GM23338 (cell line): ENCODE measurements at places on chromosomes 12 and 14.

GRCh38 chr12:122067966-122068365 lies 10.6 kb upstream of the MLXIP start:
- no peak for DNase-seq
- no peak overlapping the region for H3K4me3 ChIP-seq
- H3K4me1 ChIP-seq: peaks cover 9% of the 10 kb centered on the region; the same call in 1 of the 2 replicates
- no peaks in the 10 kb centered on the region for H3K36me3 ChIP-seq
- no peaks in the 10 kb centered on the region for H3K27me3 ChIP-seq
- 0 out of 2 replicates have a peak overlapping the region, but pooled peaks have one; percentile 9 for H3K27ac ChIP-seq

- H3K4me1 ChIP-seq: no peaks in the 10 kb centered on the region
- H3K27ac ChIP-seq: no peak overlapping the region
- H3K27me3 ChIP-seq: no peaks in the 10 kb centered on the region
- H3K36me3 ChIP-seq: no peaks in the 10 kb centered on the region
- DNase-seq: no peak
These were observed 119.0 kb upstream of the ATP2B1 start for GRCh38 chr12:89827592-89827991.

- no peaks in the 10 kb centered on the region for H3K36me3 ChIP-seq
- H3K27me3 ChIP-seq: no peaks in the 10 kb centered on the region
- H3K27ac ChIP-seq: no peak overlapping the region
- no peak for DNase-seq
These were observed 74.7 kb downstream of the LLPH start for GRCh38 chr12:66055837-66056319.

GRCh38 chr12:103855896-103856657 lies 15.0 kb upstream of the NT5DC3 start:
- no peak overlapping the region for H3K4me3 ChIP-seq
- no peaks in the 10 kb centered on the region for H3K27me3 ChIP-seq
- H3K36me3 ChIP-seq: no peaks in the 10 kb centered on the region
- no peak for DNase-seq

GRCh38 chr12:86257134-86257533 lies 943 bp upstream of the MGAT4C start:
- no peak for DNase-seq
- H3K27me3 ChIP-seq: no peaks in the 10 kb centered on the region
- no peak overlapping the region for H3K27ac ChIP-seq

DNA sequence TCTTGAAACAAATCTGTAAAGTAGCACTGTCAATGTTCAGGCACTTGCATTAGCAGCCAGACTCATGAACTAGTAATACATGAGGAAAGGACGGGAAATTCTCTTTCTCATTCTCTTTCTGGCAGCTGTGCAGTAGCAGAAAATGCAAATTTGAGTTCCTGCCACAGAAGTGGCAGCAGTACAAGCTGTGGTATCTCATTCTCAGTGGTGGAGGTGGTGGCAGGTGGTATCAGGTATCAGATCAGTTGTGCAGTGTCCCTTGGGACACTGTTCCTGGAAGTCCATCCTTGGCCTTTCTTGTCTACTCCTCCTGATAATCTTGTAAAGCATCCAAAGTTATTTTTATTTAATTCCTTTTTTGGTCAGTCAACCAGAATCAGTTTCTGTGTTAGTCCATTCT lies 103.0 kb downstream of the C12orf42 start:
- H3K4me1 ChIP-seq: no peaks in the 10 kb centered on the region
- H3K27me3 ChIP-seq: no peaks in the 10 kb centered on the region
- H3K36me3 ChIP-seq: no peaks in the 10 kb centered on the region
- no peak overlapping the region for H3K4me3 ChIP-seq
- no peak overlapping the region for H3K27ac ChIP-seq

GRCh38 chr12:54321363-54321762 lies 3.6 kb upstream of the COPZ1 start:
- H3K27me3 ChIP-seq: no peaks in the 10 kb centered on the region
- DNase-seq: no peak
- H3K27ac ChIP-seq: no peak overlapping the region
- H3K4me1 ChIP-seq: no peaks in the 10 kb centered on the region; the same call in 1 of the 2 replicates
- H3K36me3 ChIP-seq: no peaks in the 10 kb centered on the region
- no peak overlapping the region for H3K4me3 ChIP-seq

- H3K27ac ChIP-seq: peak overlapping the region; percentile 69; the same call in 1 of the 2 replicates
- peak overlapping the region; percentile 80 for H3K4me3 ChIP-seq
These were observed 589 bp upstream of the HVCN1 start for GRCh38 chr12:110689281-110690126.

DNA sequence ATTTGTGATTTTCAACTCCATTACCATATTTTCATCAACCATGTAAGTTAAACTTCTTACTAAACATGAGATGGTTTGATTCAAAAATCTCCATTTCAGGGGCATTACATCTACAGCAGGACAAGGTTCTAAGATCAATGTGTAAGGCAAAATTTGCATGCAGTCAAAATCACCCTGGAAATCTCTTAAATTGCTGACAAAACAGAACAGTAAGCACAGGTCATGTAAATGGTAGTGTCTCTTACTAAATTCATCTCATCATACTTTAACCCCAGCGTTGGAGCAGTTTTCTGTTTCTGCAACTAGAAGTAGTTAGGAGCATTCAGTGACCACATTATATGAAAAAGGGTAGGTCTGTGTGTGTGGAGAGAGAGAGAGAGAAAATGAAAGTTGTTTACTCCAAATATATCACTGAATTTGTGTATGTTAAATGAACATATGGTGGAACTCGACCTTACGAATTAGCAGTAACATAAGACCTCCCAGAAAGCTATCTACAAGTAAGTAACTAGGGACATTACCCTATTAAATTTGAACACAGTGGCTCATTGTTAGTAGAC lies 227.5 kb downstream of the SSPN start:
- no peak for DNase-seq
- no peak overlapping the region for H3K4me3 ChIP-seq
- H3K36me3 ChIP-seq: no peaks in the 10 kb centered on the region
- H3K27me3 ChIP-seq: no peaks in the 10 kb centered on the region

DNA sequence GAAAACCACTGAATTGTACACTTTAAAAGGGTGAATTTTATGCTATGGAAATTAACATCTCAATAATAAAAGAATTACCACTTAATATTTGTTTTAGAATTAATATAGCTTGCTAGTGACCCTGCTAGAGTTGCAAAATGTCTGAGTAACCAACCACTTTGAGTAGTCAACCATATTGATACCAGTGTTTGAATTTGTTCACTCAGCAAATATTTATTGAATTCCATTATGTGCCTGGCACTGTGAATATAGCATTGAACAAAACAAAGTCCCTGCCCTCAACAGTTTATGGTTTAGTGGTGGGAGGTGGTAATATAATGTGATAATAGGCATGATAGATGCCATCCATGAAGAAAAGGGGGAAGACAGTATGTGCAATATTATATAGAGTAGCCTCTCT lies 4.6 kb downstream of the SNRPF start:
- H3K36me3 ChIP-seq: peaks cover 57% of the 10 kb centered on the region
- no peak overlapping the region for H3K4me3 ChIP-seq
- no peak overlapping the region for H3K27ac ChIP-seq
- no peak for DNase-seq
- peaks cover 5% of the 10 kb centered on the region; the same call in 1 of the 2 replicates for H3K4me1 ChIP-seq
- H3K27me3 ChIP-seq: no peaks in the 10 kb centered on the region

GRCh38 chr12:91948504-91948903 lies 197.1 kb downstream of the BTG1 start:
- H3K4me1 ChIP-seq: no peaks in the 10 kb centered on the region
- no peak for DNase-seq
- no peak overlapping the region for H3K27ac ChIP-seq
- H3K36me3 ChIP-seq: no peaks in the 10 kb centered on the region
- no peaks in the 10 kb centered on the region for H3K27me3 ChIP-seq
- no peak overlapping the region for H3K4me3 ChIP-seq

DNA sequence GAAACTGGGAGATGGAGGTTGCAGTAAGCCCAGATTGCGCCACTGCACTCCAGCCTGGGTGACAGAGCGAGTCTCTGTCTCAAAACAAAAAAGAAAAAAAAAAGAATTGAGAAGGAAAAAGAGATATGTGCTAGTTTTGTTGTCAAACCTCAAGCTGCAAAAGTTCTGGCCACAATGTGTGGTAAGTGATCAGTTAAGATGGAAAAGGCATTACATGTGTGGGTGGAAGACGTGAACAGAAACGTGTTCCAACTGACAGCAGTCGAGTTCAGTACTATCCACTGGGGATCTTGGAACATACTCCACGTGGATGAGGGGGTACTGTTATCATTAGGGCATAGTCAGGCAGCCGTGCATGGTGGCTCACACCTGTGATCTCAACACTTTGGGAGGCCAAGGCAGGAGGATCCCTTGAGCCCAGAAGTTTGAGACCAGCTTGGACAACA lies 17.3 kb downstream of the GPR68 start:
- peaks cover 17% of the 10 kb centered on the region; the same call in 1 of the 2 replicates for H3K4me1 ChIP-seq
- H3K4me3 ChIP-seq: no peak overlapping the region
- H3K36me3 ChIP-seq: no peaks in the 10 kb centered on the region
- H3K27ac ChIP-seq: no peak overlapping the region

DNA sequence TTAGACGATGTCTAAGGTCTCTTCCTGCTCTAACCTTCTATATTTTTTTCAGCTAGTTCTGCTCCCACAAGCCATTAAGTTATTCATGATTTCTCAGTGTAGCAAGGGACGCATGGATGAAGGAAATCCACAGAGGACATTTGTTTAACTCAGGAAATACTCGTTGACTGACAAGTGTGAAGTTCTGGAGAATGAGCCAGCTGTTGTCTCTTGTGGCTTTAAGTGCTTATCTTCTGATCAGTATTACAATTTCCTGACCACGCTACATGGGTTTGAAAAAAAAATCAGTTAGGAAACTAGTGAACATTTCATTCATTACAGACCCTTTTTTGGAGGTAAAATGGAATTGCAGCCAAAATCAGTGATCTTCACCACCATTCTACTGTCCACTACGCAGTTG lies 53.1 kb downstream of the GUCY2C start:
- H3K4me3 ChIP-seq: no peak overlapping the region
- H3K36me3 ChIP-seq: no peaks in the 10 kb centered on the region
- H3K4me1 ChIP-seq: peaks cover 7% of the 10 kb centered on the region; the same call in 1 of the 2 replicates
- no peak overlapping the region for H3K27ac ChIP-seq

DNA sequence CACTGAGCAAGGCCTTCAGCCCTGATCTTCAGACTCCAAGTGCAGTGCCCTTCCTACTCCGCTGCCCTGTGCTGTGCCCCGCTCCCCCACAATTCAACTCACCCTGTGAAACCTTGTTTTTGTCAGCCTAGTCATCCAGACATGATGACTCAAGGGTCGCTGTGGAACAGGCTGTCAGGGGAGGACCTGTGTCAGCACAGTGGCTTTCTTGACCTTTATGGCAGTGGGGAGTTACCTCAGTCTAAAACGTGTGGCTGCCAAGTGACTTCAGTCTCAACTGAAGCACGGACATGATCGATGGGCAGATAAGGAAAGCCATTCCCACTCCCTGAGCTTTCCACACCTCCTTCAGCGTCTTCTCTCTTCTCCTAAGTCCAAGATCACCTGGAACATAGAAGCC lies 16.3 kb upstream of the FLVCR2 start:
- no peaks in the 10 kb centered on the region for H3K27me3 ChIP-seq
- no peak overlapping the region for H3K4me3 ChIP-seq
- no peak overlapping the region for H3K27ac ChIP-seq
- H3K36me3 ChIP-seq: no peaks in the 10 kb centered on the region
- DNase-seq: no peak
- H3K4me1 ChIP-seq: peaks cover 6% of the 10 kb centered on the region; the same call in 1 of the 2 replicates

GRCh38 chr12:93981411-93981810 lies 167.0 kb upstream of the PLXNC1 start:
- no peak overlapping the region for H3K27ac ChIP-seq
- no peaks in the 10 kb centered on the region for H3K27me3 ChIP-seq
- H3K4me1 ChIP-seq: no peaks in the 10 kb centered on the region
- DNase-seq: no peak
- H3K4me3 ChIP-seq: no peak overlapping the region
- no peaks in the 10 kb centered on the region for H3K36me3 ChIP-seq

DNA sequence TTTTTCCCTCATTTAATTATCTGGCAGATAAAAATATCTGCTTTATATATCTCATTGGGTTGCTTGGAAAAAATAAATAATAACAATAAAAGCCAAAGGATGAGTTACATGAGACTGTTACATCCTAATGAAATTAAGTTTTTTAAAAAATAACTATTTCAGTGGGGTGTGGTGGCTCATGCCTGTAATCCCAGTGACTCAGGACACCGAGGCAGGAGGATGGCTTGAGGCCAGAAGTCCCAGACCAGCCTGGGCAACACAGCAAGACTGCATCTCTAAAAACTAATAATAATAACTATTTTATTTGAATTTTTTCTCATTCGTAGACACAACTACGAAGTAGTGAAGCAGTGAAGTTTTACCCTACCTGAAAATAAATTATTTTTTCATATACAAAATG lies 103.3 kb downstream of the BCAT1 start:
- H3K27ac ChIP-seq: no peak overlapping the region
- peaks cover 10% of the 10 kb centered on the region; the same call in 1 of the 2 replicates for H3K36me3 ChIP-seq
- H3K27me3 ChIP-seq: no peaks in the 10 kb centered on the region

DNA sequence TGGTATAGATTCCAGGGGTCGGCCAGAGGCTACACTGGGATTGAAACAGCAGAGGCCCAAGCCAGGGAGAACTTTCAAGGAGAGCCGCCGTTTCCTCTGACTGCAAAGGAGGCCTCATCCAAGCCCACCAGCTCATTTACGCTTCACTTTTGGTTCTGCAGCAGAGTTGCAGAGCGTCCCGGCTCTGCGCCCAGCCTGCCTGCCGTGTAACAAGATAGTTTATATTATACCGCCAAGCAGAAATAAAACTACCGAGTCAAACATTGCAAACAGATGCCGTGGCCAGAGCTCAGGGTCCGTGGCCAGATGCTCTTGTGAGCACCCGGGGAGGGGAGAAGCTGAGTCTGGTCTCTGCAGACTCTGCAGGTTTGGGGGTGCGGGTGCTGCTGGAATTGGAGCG lies 60.7 kb upstream of the TBX3 start:
- DNase-seq: no peak
- peaks cover 12% of the 10 kb centered on the region; the same call in 1 of the 2 replicates for H3K4me1 ChIP-seq
- no peak overlapping the region for H3K27ac ChIP-seq
- H3K36me3 ChIP-seq: no peaks in the 10 kb centered on the region
- no peak overlapping the region for H3K4me3 ChIP-seq
- H3K27me3 ChIP-seq: 0 out of 2 replicates have a peak, but pooled peaks cover 4% of the 10 kb centered on the region

- no peak overlapping the region for H3K4me3 ChIP-seq
- DNase-seq: peak; percentile 38
- H3K36me3 ChIP-seq: no peaks in the 10 kb centered on the region
- no peaks in the 10 kb centered on the region for H3K4me1 ChIP-seq
- H3K27ac ChIP-seq: no peak overlapping the region
These were observed 425.0 kb downstream of the SNAPC1 start for GRCh38 chr14:62187265-62187664.

DNA sequence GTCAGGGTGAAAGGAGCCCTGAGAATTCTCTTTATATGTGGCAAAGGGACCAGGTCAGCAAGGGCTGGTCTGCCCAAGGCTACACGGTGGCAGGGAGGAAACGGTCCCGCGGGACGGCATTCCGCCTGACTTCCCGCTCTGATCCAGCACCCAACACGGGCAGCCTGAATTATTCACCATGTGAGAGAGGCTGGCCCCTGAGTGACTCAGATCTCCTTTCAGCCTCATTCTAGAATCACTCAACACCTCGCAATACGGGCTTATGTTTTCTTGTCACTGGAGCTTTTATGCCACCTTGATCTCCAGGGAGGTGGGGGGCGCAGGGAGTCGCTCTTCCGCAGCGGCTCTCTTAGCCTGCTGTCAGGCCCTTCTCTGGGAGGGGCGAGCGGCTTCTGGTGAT lies 8.5 kb downstream of the LRTM2 start:
- no peak for DNase-seq
- H3K36me3 ChIP-seq: no peaks in the 10 kb centered on the region
- H3K4me3 ChIP-seq: no peak overlapping the region
- no peak overlapping the region for H3K27ac ChIP-seq
- H3K27me3 ChIP-seq: no peaks in the 10 kb centered on the region

- H3K27me3 ChIP-seq: no peaks in the 10 kb centered on the region
- H3K4me1 ChIP-seq: no peaks in the 10 kb centered on the region; the same call in 1 of the 2 replicates
- H3K36me3 ChIP-seq: no peaks in the 10 kb centered on the region
- no peak overlapping the region for H3K27ac ChIP-seq
- H3K4me3 ChIP-seq: peak overlapping the region; percentile 48; the same call in 1 of the 2 replicates
- DNase-seq: peak; percentile 91
These were observed 39.7 kb downstream of the KRT80 start for GRCh38 chr12:52151837-52152783.
